Esophagus squamous epithelium (tissue), 5 donors: ENCODE measurements at places on chromosomes 7 and 10.

GRCh38 chr10:97861097-97861750 is 11.6 kb downstream of the GOLGA7B start:
- DNase-seq = no peak

GRCh38 chr7:114413761-114414155 is 857 bp upstream of the FOXP2 start:
- no peak for DNase-seq

DNA sequence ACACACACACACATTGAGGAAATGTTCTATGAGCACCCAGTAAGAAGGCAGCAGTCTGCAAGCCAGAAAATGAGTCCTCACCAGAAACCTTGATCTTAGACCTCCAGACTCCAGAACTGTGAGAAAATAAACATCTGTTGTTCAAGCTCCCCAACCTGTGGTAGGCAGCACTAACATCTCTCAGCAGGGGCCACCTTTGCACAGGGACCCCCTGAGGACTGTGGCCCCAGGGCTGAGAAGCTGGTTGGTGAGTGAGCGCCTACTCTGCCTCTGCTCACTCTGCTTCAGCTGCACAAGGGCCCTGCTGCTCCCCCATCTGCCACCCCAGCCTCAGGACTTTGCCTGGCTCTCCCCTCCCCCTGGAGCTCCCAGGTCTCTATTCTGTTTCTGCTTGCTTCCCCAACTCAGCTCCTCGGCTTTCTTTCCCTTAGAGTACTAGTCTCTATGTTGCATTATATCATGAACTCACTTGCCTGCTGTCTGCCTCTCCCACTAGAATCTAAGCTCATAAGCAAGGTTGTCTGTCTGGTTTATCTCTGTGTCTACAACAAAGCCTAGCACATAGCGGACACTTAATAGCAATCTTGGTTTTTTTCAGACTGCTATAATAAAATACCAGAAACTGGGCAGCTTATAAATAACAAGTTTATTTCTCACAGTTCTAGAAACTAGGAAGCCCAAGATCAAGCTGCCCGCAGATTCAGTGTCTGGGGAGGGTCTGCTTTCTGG is 40.4 kb upstream of the PRLHR start:
- no peak for DNase-seq

DNA sequence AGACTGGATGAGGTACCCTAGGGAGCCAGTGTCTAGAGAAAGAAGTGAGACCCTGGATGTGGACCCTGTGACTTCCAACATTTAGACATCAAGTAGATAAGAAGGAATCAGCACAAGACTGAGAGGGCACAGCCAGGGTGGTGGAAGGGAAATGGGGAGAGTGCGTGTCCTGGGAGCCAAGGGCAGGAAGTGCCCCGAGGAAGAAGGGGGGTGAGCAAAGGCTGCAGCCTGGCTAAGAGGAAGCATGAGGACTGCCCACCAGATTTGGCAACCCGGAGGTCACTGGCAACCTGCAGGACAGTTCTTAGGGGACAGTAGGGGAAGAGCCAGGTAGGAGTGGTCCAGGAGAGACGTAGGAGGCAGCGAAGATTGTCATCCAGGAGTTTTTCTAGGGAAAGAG is 14.8 kb downstream of the COL13A1 start:
- no peak for DNase-seq

GRCh38 chr10:100829933-100830727 is 82.6 kb upstream of the SLF2 start:
- DNase-seq = no peak

DNA sequence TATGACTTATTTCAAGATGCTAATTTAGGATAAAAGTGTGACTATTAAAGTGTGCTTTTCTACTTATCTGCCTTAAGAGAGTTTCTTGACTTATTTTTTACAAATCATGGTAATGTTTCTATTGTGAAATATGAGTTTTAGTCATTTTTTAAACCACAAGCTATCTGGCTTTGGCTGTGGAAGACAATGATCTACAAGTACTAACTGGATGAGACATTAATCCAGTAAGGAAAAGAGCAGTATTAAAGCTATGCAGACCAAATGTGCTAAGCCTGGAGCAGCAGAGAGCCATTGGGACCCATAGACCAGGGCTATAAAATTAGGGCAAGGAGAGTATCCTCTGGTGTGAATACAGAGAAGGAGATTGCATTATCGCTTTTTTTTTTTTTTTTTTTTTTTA is 92.4 kb downstream of the SEMA3A start:
- no peak for DNase-seq

DNA sequence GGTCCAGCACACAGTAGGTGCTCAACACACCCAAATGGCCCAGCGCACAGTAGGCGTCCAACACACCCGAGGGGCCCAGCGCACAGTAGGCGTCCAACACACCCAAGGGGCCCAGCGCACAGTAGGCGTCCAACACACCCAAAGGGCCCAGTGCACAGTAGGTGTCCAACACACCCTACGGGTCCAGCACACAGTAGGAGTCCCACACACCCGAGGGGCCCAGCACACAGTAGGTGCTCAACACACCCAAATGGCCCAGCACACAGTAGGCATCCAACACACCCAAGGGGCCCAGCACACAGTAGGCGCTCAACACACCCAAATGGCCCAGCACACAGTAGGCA is 80.8 kb downstream of the FOXL3 start:
- no peak for DNase-seq

GRCh38 chr10:28378986-28379585 is 76.2 kb upstream of the MPP7 start:
- DNase-seq = no peak

DNA sequence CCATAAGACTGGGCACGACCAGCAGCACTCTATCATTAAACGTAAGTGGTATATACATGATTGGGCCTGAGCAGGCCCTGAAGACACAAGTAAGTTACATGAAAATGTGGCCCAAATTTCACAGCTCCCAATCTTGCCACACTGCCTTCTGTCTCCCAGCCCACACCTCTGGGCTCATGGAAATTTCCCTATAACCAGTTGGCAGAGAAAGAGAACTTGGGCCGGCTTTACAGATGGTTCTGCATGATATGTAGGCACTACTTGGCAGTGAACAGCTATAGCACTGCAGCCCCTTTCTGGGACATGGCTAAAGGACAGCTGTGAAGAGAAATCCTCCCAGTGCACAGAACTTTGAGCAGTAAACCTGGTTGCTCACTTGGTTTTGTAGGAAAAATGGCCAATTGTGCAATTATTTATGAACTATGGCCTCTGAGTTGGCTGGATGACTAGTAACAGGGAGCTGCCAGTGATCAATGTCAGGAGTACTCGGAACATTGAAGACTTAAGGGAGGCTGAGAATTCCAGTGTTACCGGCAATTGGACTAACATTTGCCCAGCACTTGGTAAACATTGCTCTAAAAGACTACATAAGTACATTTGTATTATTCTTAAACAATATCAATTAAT is 1006.6 kb upstream of the LRRN3 start:
- DNase-seq = no peak

- DNase-seq = no peak
Observed at GRCh38 chr10:14491811-14492210, 161.1 kb upstream of the FRMD4A start.

GRCh38 chr7:50696810-50697582 is 85.7 kb downstream of the GRB10 start:
- DNase-seq = no peak

- DNase-seq = no peak
Observed at GRCh38 chr7:72097226-72097625, 314.9 kb downstream of the CALN1 start.

GRCh38 chr7:135390829-135391228 is 119.1 kb downstream of the CNOT4 start:
- no peak for DNase-seq

DNA sequence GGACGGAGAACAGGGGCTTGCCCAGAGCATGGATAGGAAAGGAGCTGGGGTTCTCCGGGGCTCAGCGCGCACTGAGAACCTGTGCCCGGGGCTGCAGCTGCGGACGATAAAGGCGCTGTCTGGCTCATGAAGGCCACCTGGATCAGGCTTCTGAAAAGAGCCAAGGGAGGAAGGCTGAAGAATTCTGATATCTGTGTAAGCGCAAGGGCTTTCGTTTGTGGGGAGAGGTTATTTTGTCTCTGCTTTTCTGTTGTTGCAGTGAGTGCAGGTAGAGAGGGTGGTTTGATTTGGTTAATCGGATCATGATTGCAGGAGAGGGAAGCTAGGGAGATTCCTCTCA is 250.5 kb downstream of the NSUN6 start:
- DNase-seq = no peak

- no peak for DNase-seq
Observed at GRCh38 chr10:6671976-6672375, 91.9 kb upstream of the PRKCQ start.

GRCh38 chr10:48632166-48632565 is 27.3 kb upstream of the ARHGAP22 start:
- no peak for DNase-seq

DNA sequence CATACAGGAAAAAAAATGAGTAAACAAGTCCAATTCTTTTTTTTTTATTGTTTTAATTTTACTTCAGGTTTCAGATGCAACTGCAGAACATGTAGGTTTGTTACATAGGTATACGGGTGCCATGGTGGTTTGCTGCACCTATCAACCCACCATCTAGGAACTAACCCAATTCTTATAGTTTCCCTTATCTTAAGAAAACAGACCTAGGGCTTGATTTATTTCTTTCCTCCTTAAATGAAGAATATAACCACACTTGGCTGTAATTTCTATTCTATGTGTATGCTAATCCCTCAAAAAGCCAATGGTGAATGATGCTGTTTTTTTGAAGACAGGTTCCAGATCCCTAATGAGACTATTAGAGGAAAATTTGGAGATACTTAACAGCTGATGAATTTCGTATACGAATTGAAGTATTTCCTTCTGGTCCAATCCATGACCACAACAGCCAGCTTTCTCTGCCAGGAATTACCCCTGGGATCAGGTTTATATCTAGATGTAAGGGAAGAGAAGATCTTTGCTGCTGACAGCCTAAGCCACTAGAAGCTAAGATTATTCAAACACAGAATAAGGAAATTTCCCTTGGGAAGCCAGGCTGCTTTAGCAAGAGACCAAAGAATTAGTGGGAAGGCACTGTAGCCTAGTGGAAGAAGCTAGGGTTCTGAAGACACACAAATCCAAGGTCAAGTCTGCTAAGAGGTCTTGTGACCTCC is 115.8 kb downstream of the INHBA start:
- DNase-seq = no peak

GRCh38 chr7:137667633-137668387 is 179.0 kb downstream of the DGKI start:
- DNase-seq = no peak

DNA sequence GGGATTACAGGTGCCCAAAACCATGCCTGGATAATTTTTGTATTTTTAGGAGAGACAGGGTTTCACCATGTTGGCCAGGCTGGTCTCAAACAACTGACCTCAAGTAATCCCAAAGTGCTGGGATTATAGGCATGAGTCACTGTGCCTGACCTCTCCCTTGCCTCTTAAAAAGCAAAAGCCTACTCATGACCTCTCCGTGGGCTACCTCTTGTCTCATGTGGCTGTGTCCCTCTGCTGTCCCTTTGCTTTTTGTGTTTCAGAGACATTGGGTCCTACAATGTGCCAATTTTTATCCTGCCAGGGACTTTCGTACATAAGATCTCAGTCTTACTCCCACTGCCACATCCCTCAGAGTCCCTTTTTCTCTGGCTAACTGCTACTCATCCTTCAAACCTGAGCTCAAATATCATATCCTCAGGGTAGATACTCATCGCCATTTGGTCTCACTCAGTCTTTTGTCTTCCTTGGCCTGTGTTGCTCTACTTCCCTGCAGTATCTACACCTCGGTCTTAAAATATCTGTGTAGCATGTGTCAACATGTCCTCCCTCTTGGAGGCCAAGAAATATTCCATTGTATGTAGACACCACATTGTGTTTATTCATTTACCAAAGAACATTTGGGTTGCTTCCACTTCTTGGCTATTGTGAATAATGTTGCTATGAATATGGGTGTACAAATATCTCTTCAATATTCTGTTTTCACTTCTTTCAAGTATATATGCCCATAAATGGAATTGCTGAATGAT is 465.0 kb upstream of the KLF6 start:
- no peak for DNase-seq

GRCh38 chr7:158315881-158316280 is 271.7 kb downstream of the PTPRN2 start:
- DNase-seq = no peak

DNA sequence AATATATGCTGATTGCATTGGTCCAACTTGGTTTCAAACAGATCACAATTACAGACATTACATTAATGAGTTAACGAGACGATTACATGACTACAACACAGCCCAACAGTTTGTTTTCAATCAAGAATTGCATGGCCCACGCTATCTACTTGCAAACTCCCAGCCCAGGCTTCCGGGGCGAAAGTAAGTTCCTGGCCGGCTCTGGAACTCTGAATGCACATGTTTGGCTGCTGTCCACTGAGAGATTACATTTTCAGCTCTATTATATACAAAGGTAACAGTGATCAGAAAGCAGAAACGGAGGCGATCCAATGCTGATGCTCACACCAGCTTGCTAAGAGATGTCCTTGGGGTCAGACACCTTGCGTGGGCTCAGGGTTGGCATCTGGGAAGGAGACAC is 206.3 kb downstream of the FANK1 start:
- DNase-seq = no peak

GRCh38 chr7:70573071-70573661 is 558.8 kb upstream of the GALNT17 start:
- DNase-seq = no peak

DNA sequence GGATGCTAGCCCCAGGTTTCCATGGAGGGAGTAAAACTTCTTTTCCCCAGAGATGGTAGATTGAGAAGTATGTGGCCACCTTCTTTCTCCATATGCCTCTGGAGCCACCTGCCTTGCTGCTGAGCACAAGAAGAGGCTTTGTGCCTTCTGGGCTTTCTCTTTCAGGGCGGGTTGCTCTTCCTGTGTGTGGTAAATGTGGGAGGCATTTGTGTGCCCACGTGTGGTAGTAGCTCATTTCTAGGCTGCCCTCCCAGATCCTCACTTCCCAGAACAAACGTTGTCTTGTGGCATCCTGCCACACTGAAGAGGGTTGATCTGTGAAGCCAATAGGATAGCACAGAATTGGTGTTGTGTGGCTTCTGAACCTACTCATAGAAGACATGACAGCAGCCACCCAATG is 342.0 kb upstream of the PODXL start:
- DNase-seq = no peak

DNA sequence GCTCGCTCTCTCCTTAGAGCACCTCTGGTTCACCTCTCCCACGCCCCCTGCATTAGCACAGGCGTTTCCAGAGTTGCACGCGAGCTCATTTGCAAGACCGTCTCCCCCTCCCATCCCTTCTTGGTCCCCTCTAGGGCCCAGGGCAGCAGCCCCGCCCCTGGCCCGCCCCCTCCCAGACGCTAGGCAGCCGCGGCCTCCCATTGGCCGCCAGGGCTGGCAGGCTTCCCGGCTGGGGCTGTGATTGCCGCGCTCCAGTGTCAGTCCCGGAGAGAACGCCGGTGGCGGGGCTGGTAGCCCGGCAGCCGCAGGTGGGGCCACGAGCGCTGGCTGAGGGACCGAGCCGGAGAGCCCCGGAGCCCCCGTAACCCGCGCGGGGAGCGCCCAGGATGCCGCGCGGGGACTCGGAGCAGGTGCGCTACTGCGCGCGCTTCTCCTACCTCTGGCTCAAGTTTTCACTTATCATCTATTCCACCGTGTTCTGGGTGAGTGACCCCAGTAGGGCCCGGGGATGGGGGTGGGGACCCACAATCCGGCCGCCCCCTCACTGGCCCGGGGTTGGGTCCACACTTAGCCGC is at the start of gene TSPAN15:
Gene TSPAN15, plus strand, starts transcription at position 257 of the 575 bp plus-strand sequence. Its CDS starts 130 bp downstream, at position 387.
- DNase-seq = no peak

GRCh38 chr10:55063811-55064210 is 262.8 kb upstream of the PCDH15 start:
- no peak for DNase-seq

GRCh38 chr7:81045491-81046030 is 126.7 kb upstream of the SEMA3C start:
- DNase-seq = no peak
